ENCODE measurements at places on chromosomes 7 and 10.

DNA sequence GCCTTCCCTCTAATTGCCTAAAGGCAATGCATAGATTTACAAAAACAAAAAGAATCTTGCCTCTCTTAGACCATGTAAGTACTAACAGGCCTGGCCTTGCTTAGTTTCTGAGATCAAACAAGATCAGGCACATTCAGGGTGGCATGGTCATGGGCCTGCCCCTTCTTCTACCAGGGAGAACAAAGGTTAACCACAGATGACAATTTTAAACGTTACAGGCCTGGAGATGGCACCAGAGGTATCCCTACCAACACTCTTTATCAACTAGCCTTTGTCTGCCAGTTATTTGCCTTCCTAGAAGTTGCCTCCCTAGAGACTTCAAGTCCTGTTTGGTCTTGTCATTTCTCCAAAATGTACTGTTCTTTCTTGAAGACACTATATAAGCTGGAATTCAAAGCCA lies 252.6 kb downstream of the DOCK4 start:
- peak; percentile 43 for DNase-seq

DNA sequence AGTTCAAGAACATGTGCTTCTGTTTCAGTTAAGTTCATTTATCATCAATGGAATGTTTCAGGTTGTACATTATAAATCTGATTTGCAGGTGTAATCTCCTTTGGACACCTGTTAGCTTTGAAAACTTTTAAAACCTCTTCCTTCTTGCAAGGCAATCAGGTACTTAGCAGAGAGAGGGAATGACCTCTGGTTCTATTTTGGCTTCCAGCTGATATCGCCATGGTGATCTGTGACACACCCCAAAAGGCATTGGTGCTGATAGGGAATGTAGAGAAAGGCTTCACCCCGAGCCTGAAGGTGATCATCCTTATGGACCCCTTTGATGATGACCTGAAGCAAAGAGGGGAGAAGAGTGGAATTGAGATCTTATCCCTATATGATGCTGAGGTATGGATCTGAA lies 35.4 kb downstream of the ACSL5 start:
- no peak for DNase-seq

DNA sequence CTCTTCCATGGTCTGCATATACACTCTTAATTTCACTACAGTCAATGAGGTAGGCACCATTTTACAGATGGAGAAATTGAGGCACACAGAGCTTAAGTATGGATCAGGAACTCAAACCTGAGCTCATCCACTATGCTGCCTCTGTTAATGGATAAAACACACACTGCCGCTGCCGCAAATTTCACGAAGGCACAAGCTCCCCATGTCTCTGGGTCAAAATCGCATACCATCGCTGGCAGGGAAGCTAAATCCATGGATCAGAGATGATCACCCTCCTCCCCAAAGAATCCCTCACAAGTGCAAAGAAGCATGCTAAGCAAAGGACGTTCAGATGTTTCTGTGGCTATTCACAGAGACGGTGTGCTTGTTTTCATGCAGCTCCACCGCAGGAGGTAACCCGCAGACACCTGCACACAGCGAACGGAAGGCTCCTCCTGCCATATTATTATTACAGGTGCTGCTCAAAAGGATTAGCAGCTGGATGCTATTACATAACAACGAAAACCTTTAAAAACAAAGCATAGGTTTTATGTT lies 109.3 kb downstream of the UBE2H start:
- no peak for DNase-seq

DNA sequence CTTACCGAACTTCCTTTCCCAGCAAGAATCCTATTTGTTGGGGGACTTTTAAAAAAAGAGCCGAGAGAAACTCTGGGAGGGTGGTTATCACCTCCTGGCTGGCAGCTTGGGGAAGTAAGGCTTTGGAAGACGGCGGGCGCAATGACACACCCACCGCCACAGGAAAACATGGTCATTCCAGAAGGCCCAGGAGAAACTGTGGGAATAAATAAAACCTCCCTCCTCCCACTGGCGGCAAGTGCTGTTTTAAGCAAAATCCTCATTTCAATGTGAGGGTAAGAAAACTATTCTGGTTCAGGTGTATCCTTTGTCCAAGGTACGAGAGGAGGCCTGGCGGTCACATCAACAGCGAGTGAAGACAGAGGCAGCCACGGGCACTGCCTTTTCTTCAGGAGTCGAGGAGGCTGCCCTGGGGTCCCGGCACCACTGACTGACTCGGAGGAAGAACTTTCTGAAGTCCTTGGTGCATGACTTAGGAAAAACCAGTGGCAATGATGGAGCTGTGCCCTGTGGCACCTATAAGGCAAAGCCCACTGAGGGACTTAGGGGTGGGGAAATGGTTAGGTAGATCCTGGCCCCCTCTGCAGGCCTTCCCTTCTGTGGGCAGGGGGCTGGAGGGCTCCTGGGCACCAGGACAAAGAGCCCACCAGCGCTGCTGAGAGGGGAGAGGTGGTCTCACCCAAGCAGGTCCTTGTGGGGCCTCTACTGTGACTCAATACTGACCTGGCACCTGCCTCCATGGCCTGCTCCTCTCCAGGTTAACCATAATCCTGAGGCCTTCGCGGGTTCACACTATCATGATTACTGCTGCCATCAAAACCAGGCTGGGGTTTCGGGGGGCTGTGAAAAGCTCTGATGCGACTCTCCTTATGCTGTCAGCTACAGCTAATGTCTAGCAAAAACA lies 21.4 kb downstream of the DNAJB12 start:
- no peak for DNase-seq

Measured in LoVo (cell line).